ENCODE measurements at places on chromosomes 2 and 18. TPM values are rescaled to one million over a fixed set of nuclear protein-coding genes. Genes with fewer than 3 reads are reported as not detected.

GRCh38 chr18:32208023-32208422, 18.2 kb downstream of the MEP1B start:
- H3K27me3 ChIP-seq: no peaks in the 10 kb centered on the region
- no peaks in the 10 kb centered on the region for H3K36me3 ChIP-seq
- no peak overlapping the region for H3K27ac ChIP-seq
- H3K4me3 ChIP-seq: no peak overlapping the region

DNA sequence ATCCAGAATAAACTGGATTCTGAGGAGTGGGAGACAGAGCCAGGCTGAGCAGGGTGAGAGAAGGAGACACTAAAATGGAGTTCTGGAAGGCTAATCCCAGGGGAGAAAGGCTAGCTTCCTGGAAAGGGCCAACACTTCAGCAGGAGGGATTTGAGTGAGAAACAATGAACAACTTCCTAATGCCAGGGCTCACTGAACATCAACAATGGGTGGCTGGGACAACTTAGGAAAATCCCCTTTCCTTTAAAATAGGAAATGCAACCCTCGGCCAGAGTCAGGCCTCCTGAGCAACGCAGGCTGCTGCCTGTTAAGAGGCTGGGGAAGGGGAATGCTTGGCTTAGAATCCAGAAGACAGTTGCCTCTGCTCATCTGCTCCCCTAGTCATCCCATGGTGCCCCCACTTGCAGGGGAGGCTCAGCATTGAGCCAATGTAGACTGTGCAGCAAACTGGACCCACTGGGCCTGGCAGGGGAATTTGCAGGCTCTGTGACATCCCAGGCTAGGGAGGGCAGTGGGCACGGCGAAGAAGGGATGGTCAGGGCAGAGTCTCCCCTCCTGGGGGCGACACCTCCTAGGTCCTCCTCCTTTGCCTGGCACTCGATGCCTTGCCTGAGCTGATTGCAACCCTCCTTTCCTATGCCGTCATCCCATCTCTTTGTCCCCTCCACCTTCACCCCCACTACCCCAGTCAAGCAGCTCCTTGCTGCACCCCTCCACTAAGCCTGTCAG, 182.5 kb downstream of the TNS1 start:
- H3K27ac ChIP-seq: no peak overlapping the region
- H3K27me3 ChIP-seq: no peaks in the 10 kb centered on the region
- H3K4me3 ChIP-seq: no peak overlapping the region
- no peaks in the 10 kb centered on the region for H3K36me3 ChIP-seq

DNA sequence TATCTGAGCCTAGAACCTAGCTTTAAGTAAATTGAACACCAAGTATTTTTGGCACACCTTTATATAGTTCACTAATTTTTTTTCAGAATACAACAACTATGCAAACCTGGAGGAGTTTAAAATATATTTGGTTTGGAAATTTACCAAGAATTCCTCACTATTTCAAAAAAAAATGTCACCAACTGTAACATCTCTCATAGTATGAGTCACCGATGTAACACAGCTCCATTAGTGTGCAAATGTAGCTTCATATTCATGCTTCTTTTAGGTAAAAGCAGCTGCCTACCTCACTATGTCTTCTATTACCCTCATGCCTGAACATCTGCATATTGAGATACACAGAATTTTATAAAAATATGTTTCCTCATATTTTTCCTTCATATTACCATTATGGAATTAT, 80.5 kb downstream of the NRXN1 start:
- H3K36me3 ChIP-seq: no peaks in the 10 kb centered on the region
- no peak overlapping the region for H3K27ac ChIP-seq
- no peaks in the 10 kb centered on the region for H3K27me3 ChIP-seq
- no peaks in the 10 kb centered on the region for H3K4me1 ChIP-seq

- no peaks in the 10 kb centered on the region for H3K27me3 ChIP-seq
- H3K27ac ChIP-seq: no peak overlapping the region
- DNase-seq: no peak
Observed at GRCh38 chr2:217383620-217384019, 523.8 kb upstream of the TNP1 start.

DNA sequence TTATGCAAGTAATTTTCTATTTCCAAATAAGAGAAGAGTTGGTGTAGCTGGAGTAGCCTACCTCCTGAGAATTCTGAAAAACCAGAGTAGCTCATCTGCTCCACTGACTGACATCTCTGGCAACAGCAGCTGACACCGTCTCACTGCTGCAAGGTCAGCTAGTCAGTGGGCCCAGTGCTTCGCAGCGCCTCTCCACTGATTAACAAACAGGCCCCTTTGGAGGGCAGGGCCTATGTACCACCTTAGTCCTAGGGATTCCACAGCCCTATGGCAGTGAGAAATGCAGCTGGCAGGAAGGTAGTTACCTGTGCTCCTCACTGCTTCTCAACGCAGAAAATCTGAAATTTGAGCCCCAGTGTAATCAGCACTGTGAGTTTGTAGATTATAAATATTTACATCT, 97.5 kb downstream of the DLGAP1 start:
- no peaks in the 10 kb centered on the region for H3K27me3 ChIP-seq
- no peak overlapping the region for H3K4me3 ChIP-seq
- no peaks in the 10 kb centered on the region for H3K36me3 ChIP-seq

MOCOS gene
- total RNA-seq: not detected

ADGRF3 gene
- total RNA-seq: 1.2 TPM

All from naive thymus-derived CD4-positive, alpha-beta T cell (primary cell).